ENCODE measurements at places on chromosomes 3 and 15.

DNA sequence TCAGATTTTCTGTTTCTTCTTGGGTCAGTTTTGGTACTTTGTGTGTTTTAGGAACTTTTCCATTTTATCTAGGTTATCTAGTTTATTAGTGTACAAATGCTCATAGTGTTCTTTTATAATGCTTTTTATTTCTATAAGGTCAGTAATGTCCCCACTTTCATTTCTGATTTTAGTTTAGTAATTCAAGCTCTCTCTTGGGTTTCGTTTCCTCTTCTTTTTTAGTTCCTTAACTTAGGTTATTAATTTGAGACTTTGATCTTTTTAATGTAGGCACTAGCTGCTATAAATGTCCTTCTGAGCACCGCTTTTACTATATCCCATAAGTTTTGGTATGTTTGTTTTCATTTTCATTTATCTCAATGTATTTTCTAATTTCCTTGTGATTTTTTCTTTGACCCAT, 27.0 kb upstream of the CD200R1L start:
- DNase-seq, result no peak

DNA sequence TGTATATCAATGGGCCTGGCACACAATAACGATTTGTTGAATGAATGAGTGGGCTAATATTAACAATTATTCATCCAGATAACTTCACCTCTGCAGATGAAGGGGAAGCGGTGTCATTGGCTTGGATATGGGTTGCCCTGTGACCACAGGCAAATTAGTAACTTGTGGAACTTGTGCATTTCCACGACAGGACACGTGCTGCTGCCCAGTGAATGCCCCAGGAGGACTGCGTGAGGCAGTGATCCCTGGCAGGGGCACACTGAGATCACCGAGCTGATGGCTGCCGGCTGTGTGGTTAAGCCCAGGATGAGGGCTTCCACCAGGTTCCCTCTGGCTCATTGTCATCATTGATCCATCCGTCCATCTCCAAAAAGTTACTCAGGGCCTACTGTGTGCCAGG, 84.1 kb upstream of the HACD2 start:
- no peak for DNase-seq

GRCh38 chr15:74263466-74263865, 27.3 kb downstream of the CCDC33 start:
- no peak for DNase-seq

DNA sequence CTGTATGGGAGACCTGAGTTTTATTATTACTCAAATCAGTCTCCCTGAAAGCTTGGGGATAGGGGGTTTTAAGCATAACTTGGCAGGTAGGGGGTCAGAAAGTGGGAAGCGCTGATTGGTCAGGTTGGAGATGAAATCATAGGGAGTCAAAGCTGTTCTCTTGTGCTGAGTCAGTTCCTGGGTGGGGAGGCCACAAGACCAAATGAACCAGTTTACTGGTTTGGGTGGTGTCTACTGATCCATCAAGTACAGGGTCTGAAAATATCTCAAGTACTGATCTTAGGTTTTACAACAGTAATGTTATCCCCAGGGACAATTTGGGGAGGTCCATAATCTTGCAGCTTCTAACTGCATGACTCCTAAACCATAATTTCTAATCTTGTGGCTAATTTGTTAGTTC, 17.8 kb upstream of the IQCF6 start:
- no peak for DNase-seq

DNA sequence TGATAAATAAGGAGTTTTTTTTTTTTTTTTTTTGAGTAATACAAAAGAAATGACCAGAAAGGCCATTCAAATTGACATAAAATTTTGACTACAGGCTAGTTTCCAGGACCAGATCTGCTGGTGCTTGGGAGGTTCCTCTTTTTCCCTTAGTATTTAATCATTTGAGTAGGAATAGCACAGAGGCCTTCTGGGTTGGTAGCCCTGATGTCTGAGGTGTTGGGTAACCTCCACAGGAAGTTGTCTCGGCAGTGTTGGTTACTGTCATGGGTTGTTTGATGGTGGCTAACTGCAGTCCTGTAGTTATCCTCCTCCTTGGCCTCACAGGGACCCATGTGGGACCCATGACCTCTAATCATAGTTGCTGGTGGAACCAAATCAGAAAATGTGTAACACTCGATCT, 91.1 kb downstream of the USP13 start:
- DNase-seq, result no peak

- DNase-seq, result no peak
These were observed 596.2 kb upstream of the UBE2E2 start for GRCh38 chr3:22606938-22607337.

DNA sequence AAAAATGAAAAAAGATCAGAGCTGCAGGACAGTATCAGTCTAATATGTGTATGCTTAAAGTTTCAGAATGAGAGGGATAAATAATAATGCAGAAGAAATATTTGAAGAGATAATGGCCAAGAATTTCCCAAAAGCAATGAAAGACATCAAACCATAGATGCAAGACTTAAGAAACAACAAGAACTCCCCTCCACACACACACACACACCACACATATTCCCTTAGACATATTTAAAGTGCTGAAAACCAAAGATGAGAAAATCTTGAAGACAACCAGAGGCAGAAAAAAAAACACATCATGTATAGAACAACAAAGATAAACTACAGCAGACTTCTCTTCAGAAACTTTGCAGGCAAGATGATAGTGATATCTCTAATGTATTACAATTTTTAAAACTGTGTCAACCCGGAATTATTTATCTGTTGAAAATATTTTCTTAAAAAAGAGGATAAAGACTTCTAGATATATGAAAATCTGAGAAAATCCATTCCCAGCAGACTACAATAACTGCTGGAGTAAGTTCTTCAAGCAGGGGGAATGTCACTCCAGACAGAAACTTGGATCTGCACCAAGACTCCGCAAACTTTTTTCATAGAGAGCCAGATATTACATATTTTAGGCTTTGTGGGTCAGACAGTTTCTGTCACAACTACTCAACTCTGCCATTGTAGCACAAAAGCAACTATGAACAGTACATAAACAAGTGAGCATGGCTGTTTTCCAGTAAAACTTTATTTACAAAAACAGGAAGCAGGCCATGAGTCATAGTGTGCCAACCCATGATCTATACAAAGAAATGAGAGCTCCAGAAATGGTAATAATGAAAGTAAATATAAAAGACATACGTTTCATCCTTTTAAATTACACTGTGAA, 223.4 kb upstream of the CGNL1 start:
- DNase-seq, result no peak

GRCh38 chr3:186464424-186465093, 79.6 kb downstream of the CRYGS start:
- DNase-seq, result no peak

- no peak for DNase-seq
These were observed 108.0 kb downstream of the CMSS1 start for GRCh38 chr3:99925584-99926230.

DNA sequence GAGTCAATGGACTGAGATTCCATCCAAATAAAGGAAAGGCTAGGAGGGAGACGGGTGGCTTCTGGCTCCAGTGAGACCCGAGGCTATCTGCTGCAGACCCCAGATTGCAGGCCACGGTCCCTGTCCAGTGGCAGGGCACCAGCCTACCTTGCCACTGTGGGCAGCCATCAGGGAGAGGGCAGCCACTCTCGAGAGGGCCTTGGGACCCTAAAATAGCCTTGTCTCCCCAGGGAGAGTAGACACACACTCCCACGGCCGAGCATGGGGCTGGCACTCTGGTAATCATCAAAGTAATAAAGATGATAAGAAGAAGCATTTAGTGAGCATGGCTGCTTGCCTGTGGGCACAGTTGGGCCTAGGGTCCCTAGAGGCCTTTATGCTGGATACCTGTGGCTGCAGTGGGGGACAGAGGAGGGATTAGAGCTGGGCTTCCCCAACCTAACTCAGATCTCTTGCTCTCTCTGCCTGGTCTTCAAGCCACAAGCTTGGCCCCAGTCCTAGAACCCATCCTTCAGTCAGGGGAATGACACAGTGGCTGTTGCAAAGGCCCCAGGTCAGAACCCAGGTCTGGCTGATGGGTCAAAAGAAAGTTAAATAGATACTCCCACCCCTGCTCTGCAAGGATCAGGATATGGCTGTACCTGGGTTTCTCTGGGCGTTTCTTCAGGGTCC, 9.2 kb upstream of the VIPR1 start:
- DNase-seq, result no peak

DNA sequence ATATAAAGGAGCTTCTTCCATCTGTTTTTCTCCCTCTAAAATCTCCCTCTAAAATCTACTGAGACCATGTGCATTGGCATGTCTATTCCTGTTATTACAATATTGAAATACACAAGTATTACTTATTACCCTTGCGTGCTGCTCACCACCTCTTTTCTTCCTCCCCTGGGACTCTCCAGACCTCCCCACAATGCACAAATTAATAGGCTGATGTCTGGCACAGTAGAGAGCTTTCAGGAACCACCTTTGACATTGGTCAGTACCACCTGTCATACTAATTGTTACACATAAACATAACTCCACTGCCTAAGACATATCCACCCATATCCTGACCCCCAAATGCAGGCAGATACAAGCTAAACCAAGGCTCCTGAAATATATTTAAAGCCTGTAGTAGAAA, 722.6 kb downstream of the FHIT start:
- DNase-seq, result no peak

DNA sequence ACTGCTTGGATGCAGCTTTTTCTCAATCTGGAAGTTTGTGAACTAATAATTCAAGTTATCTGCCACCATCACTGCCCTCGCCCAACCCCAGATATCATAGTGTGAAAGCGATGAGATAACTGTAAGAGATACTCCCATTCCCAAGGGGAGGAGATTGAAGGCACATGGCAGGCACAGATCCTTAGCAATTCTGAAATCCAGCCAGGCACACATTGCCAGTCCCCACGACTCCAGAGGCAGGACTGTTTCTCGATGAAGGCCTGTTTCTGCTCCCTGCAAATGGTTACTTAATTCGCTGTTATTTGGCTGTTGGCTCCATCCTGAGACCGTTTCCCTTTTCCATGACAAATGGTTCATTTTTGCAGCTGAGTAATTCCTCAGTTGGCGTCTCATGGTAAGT, 63.2 kb upstream of the NEDD4 start:
- no peak for DNase-seq

- DNase-seq, result no peak
These were observed 65.7 kb downstream of the RAD54L2 start for GRCh38 chr3:51604212-51604611.

- no peak for DNase-seq
These were observed 28.7 kb upstream of the RPN1 start for GRCh38 chr3:128679338-128679737.

- no peak for DNase-seq
These were observed 340.8 kb downstream of the LRRC3B start for GRCh38 chr3:26963361-26963743.

GRCh38 chr3:20572473-20572872, 386.5 kb upstream of the SGO1 start:
- DNase-seq, result no peak

GRCh38 chr3:152818027-152818426, 16.9 kb upstream of the P2RY1 start:
- no peak for DNase-seq

DNA sequence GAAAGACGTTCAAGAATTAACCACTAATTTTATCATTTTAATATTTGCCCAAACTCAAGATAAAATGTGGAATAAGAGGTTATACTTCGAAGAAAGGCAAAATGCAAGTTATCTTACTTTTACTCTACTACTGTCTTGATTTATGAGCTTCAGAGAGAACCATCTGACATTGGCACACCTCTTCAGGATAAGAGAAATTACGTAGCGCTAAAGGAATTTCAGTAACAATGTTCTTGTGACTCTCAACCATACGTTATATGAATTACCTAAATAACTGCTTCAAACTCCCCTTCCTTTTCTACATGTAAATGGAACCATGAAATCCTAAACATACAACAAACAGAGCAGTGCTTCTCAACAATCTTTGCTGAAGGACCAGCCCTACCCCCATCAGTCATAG, 96.8 kb downstream of the ZNF385D start:
- DNase-seq, result no peak

GRCh38 chr3:197367081-197367780, 68.8 kb upstream of the DLG1 start:
- peak; percentile 16 for DNase-seq

- DNase-seq, result no peak
These were observed 278.1 kb upstream of the PLSCR5 start for GRCh38 chr3:146883288-146883687.

DNA sequence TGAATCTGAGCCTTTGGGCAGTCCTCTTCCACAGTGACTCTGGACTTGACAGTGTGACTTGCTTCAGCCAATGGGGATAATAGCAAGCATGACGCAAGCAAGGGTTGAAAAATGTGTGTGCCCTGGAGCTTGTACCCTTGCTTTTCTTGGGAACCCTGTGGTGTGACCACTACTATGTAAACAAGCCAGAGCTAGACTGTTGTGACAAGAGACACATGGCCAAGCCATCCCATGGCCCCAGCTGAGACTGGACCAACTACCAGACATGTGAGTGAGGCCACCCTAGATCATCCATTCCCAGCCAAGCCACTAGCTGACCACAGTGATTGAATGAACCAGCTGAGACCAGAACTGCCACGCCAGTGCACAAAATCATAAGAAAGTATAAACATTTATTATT, 11.8 kb downstream of the MYO1E start:
- no peak for DNase-seq

DNA sequence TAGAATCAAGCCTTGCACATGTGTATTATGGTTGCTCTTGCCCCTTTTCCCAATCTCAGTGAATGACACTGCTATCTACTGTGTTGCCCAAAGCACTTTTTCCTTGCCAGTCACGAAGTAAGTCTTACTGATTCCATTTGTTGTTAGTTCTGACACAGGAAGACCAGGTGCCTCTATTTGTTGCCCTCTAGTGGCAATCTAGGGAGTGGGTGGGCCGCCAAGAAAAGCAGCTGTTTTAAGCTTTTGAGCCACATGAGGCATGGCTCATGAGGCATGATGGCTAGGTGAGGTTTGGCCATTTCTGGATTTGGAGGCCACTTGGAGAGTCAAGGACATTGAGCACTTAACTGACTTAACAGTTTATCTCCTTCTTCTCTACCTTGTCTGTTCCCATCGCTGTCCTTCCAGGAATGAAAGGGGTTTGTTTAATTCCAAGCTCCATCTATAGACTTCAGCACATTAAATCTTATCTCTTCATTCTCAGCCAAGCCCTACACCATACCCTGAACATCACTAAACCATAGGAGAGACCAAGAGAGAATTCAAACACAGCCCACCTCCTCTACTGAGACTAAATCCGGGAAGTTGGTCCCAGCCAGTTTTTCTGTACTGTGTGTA, 103.1 kb downstream of the HCN4 start:
- DNase-seq, result peak; percentile 10

Data from hypothalamus (tissue), 51 donors.